Adipose tissue (tissue), 3 donors: ENCODE measurements at places on chromosomes 12 and 14. TPM values are rescaled to one million over a fixed set of nuclear protein-coding genes. Genes with fewer than 3 reads are reported as not detected.

PLXNC1 gene
- 4.6 TPM for polyA plus RNA-seq

CFAP54 gene
- polyA plus RNA-seq, result 0.12 TPM

ABCD2 gene
- 1.7 TPM for polyA plus RNA-seq

RPL10L gene
- polyA plus RNA-seq, result not detected

CALM1 gene
- 170 TPM for polyA plus RNA-seq

GTF2A1 gene
- polyA plus RNA-seq, result 6.4 TPM

TMPRSS12 gene
- polyA plus RNA-seq, result 0.03 TPM

NXPH4 gene
- polyA plus RNA-seq, result 2.0 TPM

DUSP6 gene
- 23.7 TPM for polyA plus RNA-seq

CCT2 gene
- polyA plus RNA-seq, result 57.0 TPM

GPR33 gene
- polyA plus RNA-seq, result not detected

MGP gene
- polyA plus RNA-seq, result 1,647 TPM

LRFN5 gene
- 3.1 TPM for polyA plus RNA-seq

SLCO1B3 gene
- 0.05 TPM for polyA plus RNA-seq

CEP170B gene
- 11.8 TPM for polyA plus RNA-seq

PTPRB gene
- 3.4 TPM for polyA plus RNA-seq

PTPN6 gene
- polyA plus RNA-seq, result 18.8 TPM

AHNAK2 gene
- 15.6 TPM for polyA plus RNA-seq

CFAP251 gene
- polyA plus RNA-seq, result 1.2 TPM

TIMELESS gene
- 5.0 TPM for polyA plus RNA-seq

PHLDA1 gene
- polyA plus RNA-seq, result 20.7 TPM

ZNF26 gene
- polyA plus RNA-seq, result 2.3 TPM

DDX47 gene
- polyA plus RNA-seq, result 44.1 TPM

JPH4 gene
- 0.24 TPM for polyA plus RNA-seq

TCL1A gene
- polyA plus RNA-seq, result 0.46 TPM

ABHD12B gene
- polyA plus RNA-seq, result 0.16 TPM

KERA gene
- 0.03 TPM for polyA plus RNA-seq

RND1 gene
- 12.4 TPM for polyA plus RNA-seq

LRRC9 gene
- polyA plus RNA-seq, result not detected

ALKBH1 gene
- 3.3 TPM for polyA plus RNA-seq

CCDC197 gene
- polyA plus RNA-seq, result not detected

KLRC2 gene
- 0.06 TPM for polyA plus RNA-seq

PELI2 gene
- polyA plus RNA-seq, result 4.9 TPM

NTS gene
- polyA plus RNA-seq, result 0.56 TPM

LRP1-AS gene
- polyA plus RNA-seq, result not detected

ASIC1 gene
- polyA plus RNA-seq, result 5.4 TPM

PLBD2 gene
- 8.8 TPM for polyA plus RNA-seq

MYF5 gene
- not detected for polyA plus RNA-seq

GPR68 gene
- polyA plus RNA-seq, result 1.1 TPM

TEAD4 gene
- polyA plus RNA-seq, result 46.5 TPM

CRIP1 gene
- 16.9 TPM for polyA plus RNA-seq

GALNT8 gene
- polyA plus RNA-seq, result 0.48 TPM

PIK3C2G gene
- 0.31 TPM for polyA plus RNA-seq

HHIPL1 gene
- 0.16 TPM for polyA plus RNA-seq

RNFT2 gene
- 0.30 TPM for polyA plus RNA-seq

KRT79 gene
- polyA plus RNA-seq, result 0.26 TPM

EVL gene
- 36.5 TPM for polyA plus RNA-seq

DPY19L2 gene
- 3.4 TPM for polyA plus RNA-seq

RNASE4 gene
- 117 TPM for polyA plus RNA-seq

CLEC12A gene
- polyA plus RNA-seq, result 0.34 TPM

CLEC2D gene
- polyA plus RNA-seq, result 1.2 TPM

CLEC4D gene
- polyA plus RNA-seq, result 2.9 TPM

FKBP4 gene
- 35.7 TPM for polyA plus RNA-seq

KDM2B gene
- polyA plus RNA-seq, result 9.3 TPM
